ENCODE measurements at places on chromosomes 16 and 17.

DNA sequence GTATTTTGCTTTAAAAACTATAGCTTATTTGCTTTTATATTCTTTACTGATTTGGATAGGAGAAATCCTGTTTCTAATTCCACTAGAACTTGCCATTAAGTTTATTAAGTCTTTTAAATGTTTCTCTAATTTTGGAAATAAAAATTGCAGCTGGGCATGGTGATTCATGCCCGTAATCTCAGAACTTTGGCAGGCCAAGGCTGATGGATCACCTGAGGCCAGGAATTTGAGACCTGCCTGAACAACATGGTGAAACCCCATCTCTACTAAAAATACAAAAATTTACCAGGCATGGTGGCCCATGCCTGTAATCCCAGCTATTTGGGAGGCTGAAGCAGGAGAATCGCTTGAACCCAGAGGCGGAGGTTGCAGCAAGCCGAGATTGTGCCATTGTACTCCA, 30.7 kb downstream of the DNAH17 start:
- DNase-seq = no peak

DNA sequence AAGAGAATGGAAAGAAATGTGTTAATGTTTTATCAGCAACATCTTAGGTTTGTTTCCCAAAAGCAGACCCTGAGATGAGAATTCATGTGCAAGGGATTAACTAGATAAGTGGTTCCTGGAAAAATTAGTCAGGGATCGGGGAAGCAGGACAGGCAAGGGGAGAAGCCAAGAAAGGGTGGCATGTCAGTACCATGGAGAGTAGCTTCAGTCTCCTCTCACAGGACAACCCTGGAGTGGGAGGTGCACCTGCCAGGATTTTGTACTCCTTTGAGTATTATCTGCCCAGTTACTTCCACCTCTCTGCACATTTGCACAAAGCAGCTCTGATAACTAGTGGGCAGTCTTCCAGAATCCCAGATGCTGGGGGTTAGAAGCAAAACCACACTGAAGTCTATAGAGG, 117.0 kb downstream of the RGS9 start:
- DNase-seq = no peak

GRCh38 chr17:47978324-47978723, 7.4 kb downstream of the CDK5RAP3 start:
- no peak for DNase-seq

DNA sequence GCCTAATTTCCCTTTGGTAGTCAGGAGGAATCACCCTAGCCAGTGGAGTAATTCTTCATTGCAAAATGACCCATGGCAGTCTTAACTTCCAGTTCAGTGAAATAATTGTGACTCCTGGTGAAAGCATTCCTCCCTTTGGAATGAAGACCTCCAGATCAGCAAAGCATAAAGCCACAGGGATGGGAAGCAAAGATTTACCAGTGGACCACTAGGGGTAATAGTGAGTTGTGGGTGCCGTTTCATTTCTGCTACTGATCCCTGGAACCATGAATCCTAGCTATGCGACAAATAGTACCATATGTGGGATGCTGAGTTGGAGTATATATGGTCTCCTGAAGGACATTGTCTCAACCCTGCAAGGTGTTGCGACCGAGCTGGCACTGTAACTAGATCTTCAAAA, 13.7 kb downstream of the DYNLL2 start:
- no peak for DNase-seq

GRCh38 chr17:37713028-37713431, 31.8 kb downstream of the HNF1B start:
- no peak for DNase-seq

DNA sequence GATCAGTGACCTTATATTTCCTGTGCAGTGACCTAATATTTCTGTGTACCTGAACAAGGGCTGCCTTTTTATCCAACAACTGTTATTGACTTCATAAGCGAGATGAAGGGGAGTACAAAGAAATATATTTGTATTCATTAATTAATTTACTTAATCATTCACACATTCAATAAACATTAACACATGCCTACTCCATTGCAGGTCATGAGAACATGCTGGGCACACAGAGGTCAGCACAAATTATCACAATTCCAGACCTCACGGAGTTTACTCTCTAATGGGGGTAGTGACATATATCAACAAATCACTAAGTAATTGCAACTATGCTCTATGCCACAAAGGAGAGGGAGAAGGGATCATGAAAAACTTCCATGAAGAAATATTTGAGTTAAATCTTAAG, 614.6 kb downstream of the TOX3 start:
- no peak for DNase-seq

All from vagina (tissue), 2 donors.